ENCODE measurements at places on chromosomes 7 and 10.

- no peak for DNase-seq
These were observed 57.6 kb downstream of the SNX10 start for GRCh38 chr7:26349005-26349915.

- DNase-seq = no peak
These were observed 566.0 kb upstream of the FOXK1 start for GRCh38 chr7:4115941-4116610.

- no peak for DNase-seq
These were observed 245.6 kb upstream of the FZD8 start for GRCh38 chr10:35887685-35888084.

DNA sequence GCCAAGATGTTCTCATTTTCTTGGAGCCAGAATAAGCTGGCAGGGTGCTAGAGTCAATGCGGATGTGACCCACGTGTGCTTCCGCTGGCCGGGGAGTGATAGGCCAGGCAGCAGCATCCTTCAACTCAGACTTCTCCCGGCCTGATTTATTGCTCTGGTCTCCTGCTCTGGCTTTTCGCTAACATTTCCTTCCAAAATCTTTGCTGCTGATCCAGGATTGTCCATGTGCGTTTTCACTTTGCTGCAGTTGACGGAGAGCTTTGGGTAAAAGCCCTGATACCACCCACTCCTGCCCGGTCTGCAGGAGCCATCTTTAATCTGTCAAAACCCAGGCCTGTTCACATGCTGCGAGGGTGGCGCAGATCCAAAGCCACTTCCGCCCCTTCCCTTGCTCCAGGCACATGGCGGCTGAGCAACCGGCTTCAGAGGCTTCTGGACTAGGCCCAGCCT, 106.8 kb downstream of the CYP26A1 start:
- DNase-seq = no peak

- no peak for DNase-seq
These were observed 371.8 kb downstream of the PAXIP1 start for GRCh38 chr7:154631162-154631561.

DNA sequence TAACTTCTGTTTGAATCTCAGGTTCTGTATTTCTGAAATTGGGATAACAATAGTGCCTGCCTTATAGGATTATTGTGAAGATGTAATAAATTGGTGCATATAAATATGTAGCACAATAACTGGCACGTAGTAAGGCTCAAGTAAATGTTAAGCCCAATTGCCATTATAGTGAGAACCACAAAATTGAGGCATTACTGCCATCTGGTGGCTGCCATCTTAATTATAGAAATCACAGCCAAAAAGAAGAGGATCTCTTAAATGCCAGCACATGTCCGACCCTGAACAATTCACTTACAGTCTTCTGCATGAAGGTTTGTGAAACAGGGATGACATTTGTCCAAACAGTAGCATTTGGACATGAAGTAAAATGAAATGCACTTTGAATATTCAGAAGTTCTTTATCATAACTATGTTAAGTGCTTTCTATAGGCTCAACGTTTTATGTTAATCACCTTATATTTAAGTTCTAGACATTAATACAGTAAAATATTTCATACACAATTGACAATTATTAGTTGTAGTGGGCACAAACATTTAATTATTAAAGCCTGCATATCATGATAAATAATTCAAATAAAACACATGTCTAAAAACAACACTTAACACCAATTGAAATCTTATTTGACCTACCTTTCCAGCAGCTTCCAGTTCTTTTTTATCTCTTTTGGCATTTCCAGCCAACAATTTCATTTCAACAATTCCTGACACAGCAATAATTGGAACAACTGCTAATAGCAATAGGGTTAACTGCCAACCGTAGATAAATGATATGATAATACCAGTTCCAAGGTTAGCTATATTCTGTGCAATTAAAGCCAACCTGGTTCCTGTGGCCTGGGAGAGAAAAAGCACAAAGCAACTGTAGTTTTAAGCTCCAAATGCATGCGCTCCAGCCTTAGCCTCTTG, 58.5 kb downstream of the ABCB4 start:
- DNase-seq = peak; percentile 66

GRCh38 chr10:95935429-95935828, 27.7 kb downstream of the CC2D2B start:
- DNase-seq = no peak

GRCh38 chr10:8705415-8705814, 650.9 kb downstream of the GATA3 start:
- DNase-seq = no peak

DNA sequence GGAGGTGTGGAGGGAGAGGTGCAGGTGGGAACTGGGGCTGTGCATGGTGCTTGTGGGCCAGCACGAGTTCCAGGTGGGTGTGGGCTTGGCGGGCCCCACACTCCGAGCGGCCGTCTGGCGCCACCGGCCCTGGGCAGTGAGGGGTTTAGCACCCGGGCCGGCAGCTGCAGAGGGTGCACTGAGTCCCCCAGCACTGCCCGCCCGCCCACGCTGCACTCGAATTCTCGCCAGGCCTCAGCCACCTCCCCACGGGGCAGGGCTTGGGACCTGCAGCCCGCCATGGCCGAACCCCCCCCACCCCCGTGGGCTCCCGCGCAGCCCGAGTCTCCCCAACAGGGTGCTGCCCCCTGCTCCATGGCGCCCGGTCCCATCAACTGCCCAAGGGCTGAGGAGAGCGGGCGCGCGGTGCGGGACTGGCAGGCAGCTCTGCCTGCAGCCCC, 810.2 kb downstream of the PCDH15 start:
- DNase-seq = no peak

DNA sequence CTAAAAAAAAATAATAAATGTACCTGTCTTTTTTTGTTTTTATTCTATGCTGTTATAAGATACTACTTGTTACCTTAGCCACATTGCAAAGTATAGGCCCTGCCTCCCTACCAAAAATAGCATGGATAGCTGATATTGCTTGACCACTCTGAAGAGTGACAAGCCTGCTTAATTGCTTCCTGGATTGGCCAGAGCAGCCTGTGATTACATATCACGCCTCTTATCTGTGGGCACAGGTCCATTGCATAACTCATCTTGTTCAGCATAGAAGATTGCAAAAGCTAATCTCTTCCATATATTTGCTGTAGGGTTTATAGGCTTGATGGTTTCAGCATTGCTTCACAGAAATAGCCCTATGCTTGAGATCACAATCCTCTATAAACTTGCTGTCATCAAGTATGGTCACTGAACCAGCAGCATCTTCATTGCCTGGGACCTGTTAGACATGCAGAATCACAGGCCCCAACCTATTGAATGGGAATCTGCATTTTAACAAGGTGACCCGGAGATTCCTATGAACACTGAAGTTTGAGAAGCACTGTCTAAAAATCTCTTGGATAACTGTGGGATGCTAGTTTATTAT, 280.8 kb upstream of the CDC14C start:
- no peak for DNase-seq

- no peak for DNase-seq
These were observed 3.7 kb downstream of the NOD1 start for GRCh38 chr7:30474893-30475292.

DNA sequence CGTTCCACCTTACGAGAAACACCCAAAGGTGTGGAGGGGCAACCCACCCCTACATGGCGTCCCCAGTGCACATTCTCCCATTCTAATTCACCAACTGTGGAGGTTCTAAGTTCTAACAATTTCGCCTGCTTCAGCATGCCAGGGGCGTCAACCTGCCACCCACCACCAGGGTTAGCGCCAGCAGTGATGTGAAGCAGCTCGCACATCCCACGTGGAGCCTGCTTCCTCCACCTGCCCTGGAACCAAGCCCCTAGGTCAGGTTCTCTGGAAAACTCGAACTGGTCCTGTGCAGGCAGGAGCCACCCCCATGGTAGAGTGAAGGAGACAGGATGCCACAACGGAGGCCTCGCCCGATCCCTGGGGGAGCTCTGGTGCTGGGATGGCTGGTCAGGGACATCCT, 33.3 kb upstream of the FXYD4 start:
- DNase-seq = no peak

DNA sequence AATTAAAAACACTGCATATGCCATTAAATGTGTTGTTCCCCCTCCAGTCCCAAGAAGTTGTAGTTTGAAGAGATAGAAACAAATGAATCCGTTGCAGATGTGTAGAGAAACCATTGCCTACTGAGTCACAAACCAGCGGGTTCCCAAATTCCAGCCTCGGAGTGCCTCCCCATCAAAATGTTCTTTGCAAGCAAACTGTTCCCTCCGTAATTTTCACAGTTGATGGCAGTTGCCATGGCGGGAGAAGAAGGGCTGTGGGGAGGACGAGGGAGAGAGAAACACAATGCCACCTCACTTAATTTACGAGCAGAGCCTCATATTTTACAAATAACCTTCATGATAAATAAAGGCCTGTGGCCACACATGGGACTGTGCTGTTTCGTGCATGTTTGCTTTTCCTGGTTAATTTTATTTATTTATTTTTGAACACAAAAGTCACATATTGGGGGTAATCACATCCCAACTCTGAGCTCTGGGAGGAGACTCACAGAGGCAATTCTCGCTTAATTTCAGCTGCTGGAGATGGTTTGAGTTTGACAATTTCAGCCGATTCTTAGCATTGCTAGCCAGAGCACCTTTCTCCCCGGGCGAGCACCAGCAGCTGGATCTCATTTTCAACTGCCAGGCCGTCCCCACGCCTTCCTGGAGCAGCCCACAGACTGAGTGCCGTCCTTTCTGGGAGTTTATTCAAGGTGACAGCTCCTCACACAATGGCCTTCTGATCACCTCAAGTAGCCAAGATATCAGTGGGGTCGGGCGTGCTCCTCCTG, 1084.2 kb downstream of the KCNMA1 start:
- no peak for DNase-seq

GRCh38 chr10:33065111-33065510, 107.1 kb upstream of the ITGB1 start:
- DNase-seq = no peak

DNA sequence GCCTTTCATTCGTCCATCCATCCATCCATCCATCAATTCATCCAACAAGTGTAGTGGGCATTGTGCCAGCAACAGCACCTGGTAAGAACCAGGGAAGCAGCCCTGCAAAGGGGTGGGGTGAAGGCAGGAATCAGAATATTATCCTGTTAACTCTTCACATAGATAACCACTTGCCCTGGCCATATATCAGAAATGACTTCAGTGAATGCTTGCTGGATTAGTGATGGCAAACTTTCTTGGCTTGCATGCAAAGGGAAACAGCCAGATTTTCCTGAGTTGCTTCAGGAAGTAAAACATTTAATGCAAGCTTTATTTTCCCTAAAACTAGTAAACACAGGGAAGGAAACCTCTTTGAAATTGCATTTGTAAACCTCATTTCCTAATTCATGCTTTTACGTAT, 743 bp downstream of the OR2A5 start:
- DNase-seq = no peak

- DNase-seq = no peak
These were observed 3.2 kb upstream of the NRBF2 start for GRCh38 chr10:63129888-63130287.

GRCh38 chr7:30584965-30585364, 9.7 kb upstream of the GARS1 start:
- no peak for DNase-seq

DNA sequence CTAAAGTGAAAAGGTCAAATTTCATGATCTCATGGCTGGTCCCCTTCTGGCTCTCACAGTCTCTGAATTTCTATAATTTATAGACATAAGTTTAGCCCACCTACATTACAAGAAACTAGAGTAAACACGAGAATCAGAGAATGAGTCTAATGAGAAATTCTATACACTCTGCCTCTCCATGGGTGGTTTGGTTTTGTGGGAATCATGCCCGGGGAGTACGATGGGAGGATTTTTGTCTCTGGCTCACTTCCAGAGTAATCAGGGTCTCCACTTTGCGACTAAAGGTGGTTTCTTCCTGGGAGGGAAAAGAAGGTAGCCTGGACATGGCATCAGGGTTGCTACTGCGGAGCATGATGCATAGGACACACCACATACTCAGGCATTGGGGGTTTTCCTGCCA, 69.7 kb downstream of the MRC1 start:
- DNase-seq = no peak

GRCh38 chr7:17406738-17407137, 108.3 kb downstream of the AHR start:
- DNase-seq = no peak

- no peak for DNase-seq
These were observed 25.2 kb downstream of the SORBS1 start for GRCh38 chr10:95536017-95536416.

- no peak for DNase-seq
These were observed 13.4 kb upstream of the ZNF804B start for GRCh38 chr7:88746126-88746525.

DNA sequence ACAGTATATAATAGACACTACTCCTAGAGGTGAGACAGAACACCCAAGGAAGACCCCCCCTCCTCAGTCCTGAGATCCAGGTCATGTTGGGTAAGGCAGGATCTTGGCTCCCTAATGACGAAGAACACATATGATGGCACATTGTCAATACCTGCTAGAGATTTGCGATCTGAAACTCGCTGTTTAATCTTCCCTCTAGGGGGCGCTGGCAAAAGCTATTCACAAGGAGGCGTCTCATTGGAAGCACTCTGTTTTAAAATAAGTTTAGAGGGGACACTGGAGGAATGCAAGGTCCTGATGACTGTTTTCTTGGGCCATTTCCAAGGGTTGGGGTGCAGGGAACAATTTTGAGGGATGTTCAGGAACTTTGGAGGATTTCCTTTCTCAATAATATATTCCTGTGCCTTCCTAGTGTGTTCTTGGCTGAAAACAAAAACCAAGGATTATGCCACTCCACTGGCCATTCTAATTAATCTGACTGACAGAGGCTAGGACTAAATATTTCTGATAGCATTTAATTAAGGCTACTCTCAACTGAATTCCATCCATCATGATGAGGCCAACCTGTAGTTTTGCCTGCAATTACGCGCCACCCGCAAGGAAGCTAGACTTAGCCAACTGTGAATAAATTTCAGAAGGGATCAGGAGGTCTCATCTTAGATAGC, 1013.8 kb upstream of the MBL2 start:
- DNase-seq = no peak

DNA sequence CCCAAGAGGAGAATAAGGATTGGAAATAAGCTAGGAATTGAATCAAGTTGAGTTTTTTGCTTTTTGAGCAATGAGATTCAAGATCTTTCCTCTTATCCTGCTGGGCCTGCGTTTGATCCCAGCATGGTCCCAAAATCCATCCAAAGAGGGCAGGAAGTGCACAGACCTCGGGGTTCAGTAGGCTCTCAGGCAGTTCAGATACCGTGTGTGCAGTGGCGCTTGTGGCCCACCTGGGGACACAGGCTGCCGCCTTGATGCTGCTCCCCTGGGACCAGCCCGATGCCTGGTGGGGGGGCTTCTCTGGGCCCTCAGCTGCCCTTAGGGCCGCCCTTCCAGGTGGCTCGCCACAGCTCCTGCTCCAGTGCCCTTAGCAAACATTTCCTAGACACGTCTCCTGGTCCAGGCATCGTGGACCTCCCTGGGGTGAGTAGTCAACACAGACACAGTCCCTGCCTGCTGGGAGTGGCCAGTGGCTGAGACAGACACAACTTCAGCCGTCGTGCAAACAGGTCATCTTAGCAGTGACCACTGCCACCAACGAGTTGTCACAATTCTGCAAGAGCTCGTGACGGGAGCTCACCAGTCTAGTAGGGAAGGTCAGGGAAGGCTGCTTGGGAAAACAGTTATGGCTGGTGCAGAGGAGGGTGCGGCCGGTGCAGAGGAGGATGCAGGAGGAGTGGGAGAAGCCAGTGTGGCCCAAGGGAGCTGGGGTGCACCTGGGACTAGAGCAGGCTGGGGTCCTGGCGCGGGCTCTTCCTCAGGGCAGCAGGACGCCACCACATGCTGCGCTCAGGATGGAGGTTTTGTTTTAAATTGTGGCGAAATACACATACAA, 21.7 kb upstream of the JAKMIP3 start:
- no peak for DNase-seq

Data from activated naive CD8-positive, alpha-beta T cell treated with anti-CD3 and anti-CD28 coated beads, Interleukin-2, amount 50 U/mL, for 24 hours (primary cell).